ENCODE measurements at places on chromosomes 3 and 15.

GRCh38 chr3:112966633-112967032 is 8.3 kb downstream of the CD200R1 start:
- no peak for DNase-seq

DNA sequence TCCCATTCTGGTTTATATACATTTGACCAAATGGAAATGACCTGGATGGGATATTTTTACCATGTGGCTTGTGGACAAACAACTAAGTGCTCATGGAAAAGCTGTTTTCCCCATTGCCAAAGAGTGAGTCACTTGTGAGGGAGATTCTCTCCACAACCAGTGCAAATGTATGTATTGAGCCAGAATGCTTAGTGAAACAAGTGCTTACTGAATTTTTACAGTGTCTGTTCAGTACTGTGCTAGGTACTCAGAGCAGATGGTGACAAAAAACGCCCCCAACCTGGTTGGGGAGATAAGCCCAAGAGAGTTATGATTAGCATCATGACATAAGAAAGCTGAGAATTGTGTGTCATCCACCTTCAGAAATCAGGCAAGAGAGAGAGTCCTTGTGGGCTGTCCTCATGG is 2.3 kb downstream of the CHP1 start:
- no peak for DNase-seq

GRCh38 chr3:164222197-164222596 is 856.1 kb downstream of the SI start:
- no peak for DNase-seq

DNA sequence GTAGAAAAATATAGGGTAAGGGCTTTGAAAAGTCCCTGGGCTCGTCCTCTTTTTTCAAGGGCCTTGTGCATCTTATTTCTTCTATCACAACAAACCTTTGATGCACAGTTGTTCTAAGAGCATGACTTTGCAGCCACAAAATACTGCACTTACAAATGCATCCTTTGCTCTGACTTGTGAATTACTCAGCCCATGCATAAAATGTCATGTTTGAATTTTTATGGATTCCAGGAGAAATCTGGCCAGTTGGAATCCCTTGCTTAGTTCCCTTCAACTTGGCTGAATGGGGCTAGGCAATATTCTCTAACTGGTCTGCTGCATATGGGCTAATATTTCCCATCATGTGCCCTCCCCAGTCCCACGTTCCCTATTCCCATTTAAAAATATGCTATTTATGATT is 523.9 kb upstream of the RGMA start:
- DNase-seq = no peak

DNA sequence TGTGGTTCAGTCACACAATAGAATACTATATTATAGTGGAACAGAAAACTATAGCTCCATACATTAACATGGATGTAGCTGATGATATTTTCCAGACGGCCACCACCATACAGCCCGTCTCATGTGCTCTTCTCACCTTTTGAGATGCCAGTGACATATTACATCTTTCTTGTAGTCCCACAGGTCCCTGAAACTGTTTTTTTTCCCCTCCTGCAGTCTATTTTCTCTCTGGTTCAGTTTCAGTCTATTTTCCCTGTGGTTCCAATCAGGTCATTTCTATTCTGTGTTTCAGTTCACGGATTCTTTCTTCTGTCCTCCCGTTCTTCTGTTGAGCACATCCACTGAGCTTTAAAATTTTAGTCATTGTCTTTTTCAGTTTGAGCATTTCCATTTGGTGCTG is 72.2 kb downstream of the PPCDC start:
- DNase-seq = no peak

DNA sequence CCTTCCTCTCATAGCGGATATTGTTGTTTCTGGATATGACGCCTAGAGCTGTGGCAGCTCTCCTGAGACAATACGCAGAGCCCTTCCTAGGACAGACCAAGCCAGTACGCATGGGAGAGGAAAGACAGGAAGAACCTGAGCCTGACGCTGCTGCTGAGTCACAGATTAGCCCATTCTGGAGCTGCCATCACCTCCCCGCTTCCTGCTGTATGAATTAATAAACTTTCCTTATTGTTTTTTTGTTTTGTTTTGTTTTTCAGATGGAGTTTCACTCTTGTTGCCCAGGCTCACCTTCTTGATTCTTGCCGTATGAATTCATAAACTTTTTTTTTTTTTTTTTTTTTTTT is 67.0 kb downstream of the PPCDC start:
- no peak for DNase-seq

DNA sequence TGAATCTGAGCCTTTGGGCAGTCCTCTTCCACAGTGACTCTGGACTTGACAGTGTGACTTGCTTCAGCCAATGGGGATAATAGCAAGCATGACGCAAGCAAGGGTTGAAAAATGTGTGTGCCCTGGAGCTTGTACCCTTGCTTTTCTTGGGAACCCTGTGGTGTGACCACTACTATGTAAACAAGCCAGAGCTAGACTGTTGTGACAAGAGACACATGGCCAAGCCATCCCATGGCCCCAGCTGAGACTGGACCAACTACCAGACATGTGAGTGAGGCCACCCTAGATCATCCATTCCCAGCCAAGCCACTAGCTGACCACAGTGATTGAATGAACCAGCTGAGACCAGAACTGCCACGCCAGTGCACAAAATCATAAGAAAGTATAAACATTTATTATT is 11.8 kb downstream of the MYO1E start:
- DNase-seq = no peak

- DNase-seq = no peak
Measured at GRCh38 chr3:164465172-164465571, 613.1 kb downstream of the SI start.

DNA sequence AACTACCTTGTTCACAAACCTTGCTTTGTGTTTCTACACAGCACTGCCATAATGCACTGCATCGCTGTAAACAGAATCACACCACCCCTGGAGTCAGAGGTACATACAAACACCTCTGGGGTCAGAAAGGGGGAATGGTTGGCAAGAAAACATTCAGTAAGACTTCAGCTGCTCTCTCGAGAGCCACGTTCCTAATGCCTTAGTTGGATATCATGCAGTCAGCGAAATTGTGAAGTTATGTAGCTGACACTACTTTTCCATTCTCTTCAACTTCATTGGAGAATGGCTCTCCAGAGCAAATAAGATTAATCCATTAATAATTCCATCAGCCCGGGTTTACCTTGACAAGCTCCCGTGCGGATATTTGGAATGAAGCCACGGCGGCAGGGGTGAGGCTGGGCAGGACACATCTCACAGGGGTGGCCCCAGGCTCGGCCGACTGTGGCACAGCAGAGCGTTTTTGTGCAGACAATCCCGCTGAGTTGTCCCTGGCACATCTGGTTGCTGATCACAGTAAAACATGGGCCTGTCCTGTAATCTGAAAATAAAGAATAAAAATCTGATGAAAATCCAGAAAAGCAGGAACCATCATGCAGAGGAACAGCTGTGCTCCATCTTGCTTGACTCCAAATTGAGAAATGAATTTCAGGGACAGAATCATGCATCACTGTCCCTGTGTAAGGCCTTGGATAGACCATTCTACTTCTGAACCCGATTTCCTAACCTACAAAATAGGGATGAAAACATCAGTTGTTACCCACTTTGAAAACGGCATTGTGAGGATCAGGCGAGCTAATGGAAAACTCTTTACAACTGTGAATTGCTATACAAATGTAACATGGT is 108.0 kb downstream of the FBN1 start:
- no peak for DNase-seq

DNA sequence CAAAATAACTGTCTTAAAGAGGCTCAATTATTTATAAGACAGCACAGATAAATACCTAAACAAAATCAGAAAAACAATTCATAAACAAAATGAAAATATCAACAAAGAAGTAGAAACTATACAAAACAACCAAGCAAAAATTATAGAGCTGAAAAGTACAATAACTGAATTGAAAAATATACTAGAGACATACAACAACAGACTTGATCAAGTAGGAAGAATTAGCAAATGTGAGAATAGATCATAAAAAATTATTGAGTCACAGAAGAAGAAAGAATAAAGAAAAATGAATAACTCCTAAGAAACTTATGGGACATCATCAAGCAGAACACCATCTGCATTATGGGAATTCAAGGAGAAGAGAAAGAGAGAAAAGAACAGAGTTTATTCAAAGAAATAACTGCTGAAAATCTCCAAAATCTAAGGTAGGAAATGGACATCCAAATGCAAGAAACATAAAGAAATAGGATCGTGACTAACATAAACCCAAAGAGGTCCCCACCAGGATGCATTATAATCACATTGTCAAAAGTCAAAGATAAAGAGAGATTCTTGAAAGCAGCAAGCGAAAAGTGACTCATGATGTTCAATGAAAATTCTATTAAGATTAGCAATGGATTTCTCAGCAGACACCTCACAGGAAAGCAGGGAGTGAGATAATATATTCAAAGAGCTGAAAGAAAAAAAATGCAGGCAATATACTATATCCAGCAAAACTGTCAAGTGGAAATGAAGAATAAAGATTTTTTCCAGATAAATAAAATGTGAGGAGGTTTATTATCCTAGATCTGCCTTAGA is 85.9 kb downstream of the DCLK3 start:
- DNase-seq = no peak

- no peak for DNase-seq
Measured at GRCh38 chr15:76756381-76756780, 148.8 kb downstream of the SCAPER start.

DNA sequence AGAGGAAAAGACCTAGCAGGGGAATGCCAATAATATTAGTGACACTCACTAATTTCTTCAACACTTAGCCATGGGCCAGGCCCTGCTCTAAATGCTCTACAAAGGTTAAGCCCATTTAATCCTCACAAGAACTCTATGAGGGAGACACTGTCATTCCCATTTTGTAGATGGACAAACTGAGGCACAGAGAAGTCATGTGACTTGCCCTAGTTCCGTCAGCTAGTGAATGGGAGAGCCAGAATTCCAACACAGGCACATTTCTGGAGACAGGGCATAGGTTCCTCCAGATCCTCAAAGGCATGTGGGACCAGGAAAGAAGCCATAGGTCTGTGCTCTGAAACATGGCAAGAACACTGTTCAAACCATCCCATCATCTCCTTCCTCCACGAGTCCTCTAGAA is 31.5 kb downstream of the LOXL1 start:
- DNase-seq = no peak
